ENCODE measurements at places on chromosomes 4 and X.

DNA sequence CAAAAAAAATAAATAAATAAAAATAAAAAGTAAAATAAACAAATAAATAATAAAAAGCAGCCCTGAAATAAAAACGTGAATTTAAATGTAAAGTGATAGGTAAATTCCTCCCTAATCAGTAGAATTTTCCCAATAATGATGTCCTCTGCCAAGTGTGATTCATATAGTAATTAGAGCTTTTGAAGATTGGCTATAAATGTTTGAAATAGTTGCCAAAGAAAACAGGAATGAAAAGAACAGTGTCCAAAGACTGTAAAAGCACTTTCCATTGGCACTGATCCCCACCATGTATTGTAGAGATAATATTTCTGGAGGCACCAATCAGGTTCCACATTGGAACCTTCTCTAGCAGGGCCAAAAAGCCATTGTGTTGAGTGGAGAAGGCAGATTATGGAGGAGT, 25.9 kb upstream of the SMARCAD1 start:
- DNase-seq: no peak

GRCh38 chr4:128287141-128287870, at the start of gene PGRMC2:
Gene PGRMC2, minus strand, starts transcription at chr4:128287813. Its CDS starts 23 bp downstream, at chr4:128287790.
- no peak for DNase-seq

- no peak for DNase-seq
Measured at GRCh38 chr4:8212622-8213021, 13.5 kb downstream of the SH3TC1 start.

- DNase-seq: no peak
Measured at GRCh38 chr4:23920716-23921446, 31.0 kb upstream of the PPARGC1A start.

GRCh38 chrX:69179380-69179911, 14.2 kb upstream of the PJA1 start:
- no peak for DNase-seq

DNA sequence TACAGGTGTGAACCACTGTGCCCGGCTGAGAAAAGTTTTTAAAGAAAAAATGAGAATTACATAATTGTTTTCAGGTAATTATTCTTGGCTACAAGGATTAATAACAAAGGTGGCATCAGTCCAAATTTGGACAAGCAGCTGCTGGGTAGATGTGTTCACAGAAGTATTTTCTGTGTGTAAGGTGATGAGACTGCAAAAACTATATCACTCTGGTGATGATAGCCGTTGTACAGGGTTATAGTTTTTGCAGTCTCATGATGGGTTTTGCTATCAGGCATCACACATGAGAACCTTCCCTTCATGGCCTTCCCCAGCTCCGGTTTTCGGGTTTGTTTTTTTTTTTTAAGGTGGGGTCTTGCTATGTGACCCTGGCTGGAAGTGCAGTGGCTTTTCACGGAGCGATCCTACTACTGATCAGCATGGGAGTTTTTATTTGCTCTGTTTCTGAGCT, 5.1 kb upstream of the SLC10A3 start:
- no peak for DNase-seq

DNA sequence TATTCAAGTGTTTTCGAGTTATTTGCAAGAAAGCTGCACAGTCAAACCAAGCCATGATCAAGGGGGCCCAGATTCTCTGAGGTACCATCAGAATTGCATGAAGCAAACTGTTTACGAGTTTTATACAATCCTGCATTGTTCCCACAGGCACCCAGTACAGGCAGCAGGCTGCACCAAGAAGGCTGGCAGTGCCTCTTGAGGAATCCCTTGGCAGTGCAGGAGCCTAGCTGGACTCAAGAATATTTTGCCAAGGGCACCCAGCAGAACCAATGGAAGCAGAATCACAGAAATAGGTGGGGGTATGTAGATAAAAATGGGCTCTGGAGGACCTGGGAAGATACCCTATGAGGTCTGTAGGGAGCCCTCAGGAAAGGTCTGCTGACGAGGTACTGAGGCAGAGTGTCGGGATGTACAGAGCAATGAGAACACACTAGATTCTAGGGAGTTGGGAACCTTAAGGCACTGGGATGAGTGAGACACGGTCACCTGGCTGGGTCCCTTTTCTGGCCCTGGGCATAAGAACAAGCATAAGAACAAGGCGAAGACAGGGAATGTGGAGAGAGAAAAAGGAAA, 2.5 kb upstream of the PLP1 start:
- peak; percentile 22 for DNase-seq

DNA sequence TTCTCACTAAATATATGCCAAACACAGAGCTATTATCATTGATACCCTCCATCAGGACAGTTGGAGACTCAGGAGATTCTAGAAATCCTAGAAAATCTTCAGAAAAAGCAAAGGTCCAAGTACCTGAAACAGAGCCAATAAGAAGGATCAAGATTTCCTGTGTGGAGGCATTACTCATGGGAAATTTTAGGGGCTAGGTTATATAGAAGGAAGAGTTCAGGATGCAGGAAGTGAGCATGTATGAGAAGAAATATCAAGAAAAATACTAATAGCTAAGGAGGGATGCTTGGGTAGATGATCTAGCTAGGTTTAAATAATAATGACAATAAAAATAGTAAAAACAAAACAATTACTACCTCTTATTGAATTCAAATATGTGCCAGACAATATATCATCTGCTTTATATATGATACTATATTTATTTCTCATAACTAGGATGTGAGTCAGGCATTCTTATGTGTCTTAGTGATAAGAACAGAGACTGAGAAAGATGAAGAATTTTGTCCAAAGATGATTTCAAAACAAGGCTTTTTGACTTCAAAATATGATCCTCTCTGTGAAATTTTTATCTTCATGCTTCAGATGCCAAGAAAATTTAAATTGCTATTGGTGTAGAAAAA, 66.4 kb upstream of the HHIP start:
- peak; percentile 6 for DNase-seq
